ENCODE measurements at places on chromosomes 13 and 19.

- DNase-seq, result no peak
Observed at GRCh38 chr19:45160870-45161737, at the start of gene NKPD1. NKPD1 (minus strand) TSS chr19:45160982; CDS start chr19:45160150, 832 bp downstream.

GRCh38 chr19:13417054-13417453 lies 89.2 kb downstream of the CACNA1A start:
- no peak for DNase-seq

GRCh38 chr13:64849196-64849595 lies 2380.9 kb downstream of the PCDH9 start:
- no peak for DNase-seq

- DNase-seq, result no peak
Observed at GRCh38 chr13:76837801-76838200, 48.4 kb downstream of the KCTD12 start.

DNA sequence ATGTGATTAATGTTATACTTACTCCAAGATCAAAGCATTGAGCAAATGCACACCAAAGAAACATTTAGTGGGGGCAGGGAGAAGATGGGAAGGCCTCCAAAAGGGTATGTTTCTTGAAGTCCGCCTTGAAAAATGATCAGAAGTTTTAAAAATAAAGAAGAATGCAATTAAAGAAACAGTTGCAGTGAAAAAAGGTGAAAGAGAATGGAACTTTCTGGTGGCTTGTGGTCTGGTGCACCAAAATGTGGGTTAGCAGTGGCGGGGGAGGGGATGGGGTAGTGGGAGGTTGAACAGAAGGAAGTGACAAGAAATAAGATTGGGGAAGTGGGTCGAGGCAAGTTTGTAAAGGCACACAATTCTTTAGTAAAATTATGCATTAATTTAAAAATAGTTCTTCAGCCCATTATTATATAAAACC lies 2.5 kb downstream of the LCP1 start:
- no peak for DNase-seq

DNA sequence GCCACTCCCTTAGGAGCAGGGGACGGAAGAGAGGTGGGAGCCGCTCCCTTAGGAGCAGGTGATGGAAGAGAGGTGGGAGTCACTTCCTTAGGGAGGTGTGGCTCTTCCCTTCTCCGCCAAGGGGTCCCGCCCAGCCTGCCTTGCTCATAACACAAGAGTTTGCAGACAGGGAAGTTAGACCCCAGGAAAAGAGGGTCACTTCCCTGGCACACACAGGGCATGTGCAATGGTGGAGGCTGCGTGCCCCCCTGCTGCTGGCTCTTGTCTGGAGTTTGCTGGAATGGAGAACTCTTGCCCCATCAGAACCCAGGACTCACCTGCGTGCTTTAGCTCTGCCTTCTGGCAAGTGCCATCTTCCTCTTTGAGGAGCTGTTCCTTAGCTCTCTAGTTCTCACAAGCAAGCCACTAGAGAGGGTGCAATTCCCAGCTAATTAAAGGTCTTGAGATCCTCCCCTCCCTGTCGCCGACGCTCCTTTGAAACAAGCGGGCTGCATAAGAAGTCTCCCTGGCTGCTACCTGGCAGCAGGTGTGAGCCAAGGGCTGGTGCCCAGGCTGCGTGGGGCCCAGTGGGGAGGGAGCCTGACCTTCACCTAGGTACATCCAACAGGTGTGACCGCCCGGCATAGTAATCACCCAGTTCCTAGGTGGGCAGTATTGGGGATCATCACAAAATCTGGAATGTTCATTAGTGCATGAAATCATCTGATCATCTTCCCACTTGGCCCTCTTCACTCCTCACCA lies 281.6 kb downstream of the ZNF536 start:
- no peak for DNase-seq

- peak; percentile 61 for DNase-seq
Observed at GRCh38 chr19:43464134-43464775, 1.2 kb downstream of the LYPD3 start.

GRCh38 chr19:46298479-46299003 lies 1.7 kb downstream of the HIF3A start:
- no peak for DNase-seq

DNA sequence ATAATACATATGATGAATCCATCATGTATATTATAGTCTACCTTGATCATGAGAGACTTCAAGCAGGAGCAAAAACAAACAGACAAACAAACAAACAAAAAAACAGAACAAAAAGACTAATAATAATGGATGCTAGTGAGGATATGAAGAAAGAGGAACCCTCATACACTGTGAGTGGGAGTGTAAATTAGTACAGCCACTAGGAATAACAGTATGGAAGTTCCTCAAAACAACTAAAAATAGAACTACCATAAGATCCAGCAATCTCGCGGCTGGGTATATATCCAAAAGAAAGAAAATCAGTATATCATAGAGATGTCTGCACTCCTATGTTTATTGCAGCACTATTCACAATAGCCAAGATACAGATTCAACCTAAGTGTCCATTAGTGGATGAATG lies 7.0 kb upstream of the DLEU7 start:
- DNase-seq, result no peak

- no peak for DNase-seq
Observed at GRCh38 chr13:113956571-113956970, 17.3 kb downstream of the C13orf46 start.

- no peak for DNase-seq
Observed at GRCh38 chr13:23770428-23770827, 118.8 kb downstream of the MIPEP start.

DNA sequence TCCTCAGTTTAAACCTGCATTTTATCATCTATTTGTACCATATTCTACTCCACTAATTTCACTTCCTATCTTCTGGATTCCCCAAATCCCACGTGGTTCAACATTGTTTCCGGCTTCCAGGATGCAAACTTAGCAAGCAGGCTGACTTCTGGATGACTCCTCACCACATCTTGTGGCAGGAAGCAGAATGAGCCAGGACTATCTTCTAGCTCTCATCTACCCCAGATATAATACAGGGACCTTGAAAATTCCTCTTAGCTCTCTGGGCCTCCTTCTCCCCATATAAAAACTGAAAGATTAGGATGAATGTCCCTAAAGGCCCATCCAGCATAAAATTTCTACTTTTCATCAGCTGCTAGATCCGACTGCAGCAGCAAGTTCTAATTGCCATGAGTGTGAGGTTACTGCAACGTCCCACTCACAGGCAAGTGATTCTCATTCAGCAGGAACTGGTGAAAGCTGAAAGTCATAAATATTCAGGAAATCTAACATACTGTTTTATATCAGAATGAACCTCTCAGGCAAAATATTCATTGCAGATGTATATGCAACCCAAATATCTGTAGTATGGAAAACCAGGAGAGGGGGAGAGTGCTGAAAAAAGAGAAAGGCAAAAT lies 93.4 kb downstream of the KCTD12 start:
- DNase-seq, result no peak

DNA sequence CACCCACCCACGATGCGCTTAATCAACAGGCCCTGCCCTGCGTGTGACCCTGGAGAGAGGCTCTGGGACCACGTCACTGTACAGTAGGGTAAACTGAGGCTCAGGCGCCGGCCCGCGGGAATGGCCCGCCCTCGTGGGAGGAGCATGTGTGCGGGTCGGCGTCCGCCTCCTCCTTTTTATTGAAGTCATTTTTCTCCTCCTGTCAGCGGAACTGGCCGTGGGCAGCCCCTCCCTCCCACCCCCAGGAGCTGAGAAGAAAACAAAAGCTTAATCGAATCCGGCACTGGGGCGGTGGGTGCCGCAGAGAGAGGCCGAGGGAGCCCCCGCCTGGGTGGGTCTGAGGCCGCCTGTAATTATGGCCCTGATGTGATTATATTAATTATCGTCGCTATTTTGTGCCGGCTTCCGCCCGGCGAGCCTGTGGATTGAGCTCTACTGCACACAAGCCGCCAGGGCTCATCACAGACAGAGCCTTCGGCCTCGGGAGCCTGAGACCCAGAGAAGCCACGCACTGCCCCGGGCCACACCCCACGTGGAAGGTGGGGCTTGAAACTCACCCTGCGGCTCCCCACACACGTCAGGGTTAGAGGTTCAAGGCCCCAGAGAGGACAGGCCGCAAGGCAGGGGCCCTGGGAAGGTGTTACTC lies 7.0 kb downstream of the C2CD4C start:
- DNase-seq, result no peak

DNA sequence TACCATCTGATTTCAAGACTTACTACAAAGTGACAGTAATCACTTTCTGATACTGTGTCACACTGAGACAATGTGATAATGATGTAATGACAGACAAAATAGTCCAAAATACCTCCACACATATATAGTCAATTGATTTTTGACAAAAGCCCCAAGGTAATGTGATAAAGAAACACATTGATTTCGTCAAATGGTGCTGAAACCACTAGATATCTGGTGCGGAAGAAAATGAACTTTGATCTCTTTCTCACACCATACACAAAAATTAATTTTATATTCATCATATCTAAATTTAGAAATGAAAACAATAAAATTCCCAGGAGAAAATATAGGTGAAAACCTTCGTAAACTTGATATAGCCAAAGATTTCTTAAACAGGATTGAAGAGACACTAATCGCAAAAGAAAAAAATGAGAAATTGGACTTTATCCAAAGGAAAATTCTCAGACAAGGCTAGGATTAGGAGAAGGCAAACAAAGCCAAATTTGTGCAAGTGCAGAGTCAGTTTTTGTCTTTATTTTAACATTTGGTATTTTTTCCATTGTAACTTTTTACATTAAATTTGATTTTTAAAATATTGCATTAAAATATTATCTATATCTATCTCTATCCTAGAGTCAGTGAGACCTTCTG lies 739.9 kb downstream of the DIAPH3 start:
- DNase-seq, result no peak

DNA sequence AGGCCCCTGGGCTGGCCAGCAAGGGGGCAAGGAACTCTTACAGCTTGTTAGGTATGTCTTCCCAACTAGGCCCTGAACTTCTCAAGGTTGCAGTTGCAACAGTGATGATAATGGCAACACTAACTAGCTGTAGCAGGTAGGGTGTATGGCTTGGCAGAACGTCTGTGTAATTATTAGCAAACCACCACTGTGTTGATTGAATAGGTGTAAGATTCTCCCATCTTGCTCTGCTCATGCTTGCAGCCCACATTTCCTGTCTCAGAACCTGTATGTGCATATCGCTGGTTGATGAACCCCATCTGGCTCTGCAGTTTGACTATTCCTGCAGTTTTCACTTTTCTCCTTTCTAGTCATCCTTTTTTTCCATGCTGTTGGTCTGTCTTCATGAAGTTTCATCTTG lies 178.8 kb downstream of the KATNAL1 start:
- no peak for DNase-seq

DNA sequence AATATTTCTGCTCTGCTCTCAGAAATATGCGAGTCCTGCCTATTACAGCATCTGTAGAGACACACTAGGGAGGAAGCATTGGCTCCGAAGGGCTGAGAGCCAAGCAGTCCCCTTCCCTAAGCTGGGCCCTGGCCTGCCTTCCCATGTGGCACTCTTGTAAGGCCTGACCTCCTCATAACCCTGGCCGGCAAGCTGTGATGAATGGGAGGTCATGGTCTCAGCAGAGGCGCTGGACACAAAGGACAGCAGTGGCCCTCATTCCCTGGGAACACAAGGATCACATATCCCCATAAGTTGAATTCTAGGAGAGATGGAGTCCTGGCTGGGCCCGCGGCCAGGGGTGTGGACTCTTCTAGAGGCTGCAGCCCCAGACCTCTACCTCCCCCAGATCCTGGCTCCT lies 483.3 kb downstream of the ZNF536 start:
- no peak for DNase-seq

DNA sequence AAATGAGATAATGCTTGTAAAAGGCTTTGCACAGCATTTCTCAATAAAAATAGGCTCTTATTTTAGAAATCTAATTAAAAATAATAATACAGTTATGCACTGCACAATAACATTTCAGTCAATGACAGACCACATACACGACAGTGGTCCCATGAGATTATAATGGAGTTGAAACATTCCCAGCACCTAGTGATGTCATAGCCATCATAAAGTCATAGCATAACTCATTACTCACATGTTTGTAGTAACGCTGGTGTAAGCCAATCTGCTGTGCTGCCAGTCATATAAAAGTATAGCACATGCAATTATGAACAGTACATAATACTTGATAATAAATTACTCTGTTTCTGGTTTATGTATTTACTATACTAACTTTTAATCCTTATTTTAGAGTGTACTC lies 12.7 kb upstream of the SERPINE3 start:
- no peak for DNase-seq

DNA sequence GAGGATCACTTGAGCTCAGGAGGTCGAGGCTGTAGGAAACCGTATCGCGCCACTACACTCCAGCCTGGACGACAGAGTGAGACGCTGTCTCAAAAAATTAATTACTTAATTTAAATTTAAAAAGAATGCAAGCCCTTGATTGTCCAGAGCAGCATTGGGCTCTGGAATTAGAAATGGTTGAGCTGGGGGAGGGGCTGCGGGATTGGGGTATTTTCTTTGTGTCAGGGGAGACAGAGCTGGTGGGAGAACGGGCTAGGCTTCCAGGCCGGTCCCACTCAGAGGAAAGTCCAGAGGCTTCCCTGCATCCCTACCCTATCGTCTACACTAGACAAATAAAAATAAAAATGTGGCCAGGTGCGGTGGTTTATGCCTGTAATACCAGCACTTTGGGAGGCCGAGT lies 2.2 kb upstream of the RAB3A start:
- DNase-seq, result no peak

- no peak for DNase-seq
Observed at GRCh38 chr13:42786715-42787114, 5.3 kb downstream of the FAM216B start.

GRCh38 chr19:47280183-47280797 lies 5.6 kb downstream of the INAFM1 start:
- peak; percentile 57 for DNase-seq

- peak; percentile 58 for DNase-seq
Observed at GRCh38 chr19:54478677-54479266, 5.7 kb upstream of the CDC42EP5 start.
